ENCODE measurements at places on chromosomes 5 and 9. TPM values are rescaled to one million over a fixed set of nuclear protein-coding genes. Genes with fewer than 3 reads are reported as not detected.

Gene IL4
- polyA plus RNA-seq: not detected

Gene CCDC180
- not detected for polyA plus RNA-seq

Gene CBY3
- 1.0 TPM for polyA plus RNA-seq

Gene ADRB2
- polyA plus RNA-seq: 0.27 TPM

Gene PCDHB14
- not detected for polyA plus RNA-seq

Gene RALGDS
- polyA plus RNA-seq: 36.4 TPM

Gene MEIKIN
- not detected for polyA plus RNA-seq

DNA sequence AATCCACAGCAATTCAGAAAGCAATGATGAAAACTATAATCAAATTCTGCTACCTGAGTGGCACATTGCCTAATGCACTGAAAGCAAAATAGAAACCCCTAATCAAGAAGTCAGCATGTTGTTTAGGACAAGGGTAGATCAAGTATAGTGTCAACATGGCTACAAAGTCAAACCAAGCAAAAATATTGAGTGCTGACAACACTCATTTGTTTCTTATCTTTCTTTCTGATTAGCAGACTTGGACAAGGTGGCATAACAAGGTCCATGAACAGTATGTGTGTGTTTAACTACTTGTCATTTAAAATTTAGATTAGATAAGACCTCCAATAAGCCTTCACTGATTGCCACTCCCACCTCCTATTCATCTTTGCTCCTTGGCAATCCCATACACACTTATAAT, 332.4 kb downstream of the KIAA0825 start:
- DNase-seq: peak; percentile 67

DNA sequence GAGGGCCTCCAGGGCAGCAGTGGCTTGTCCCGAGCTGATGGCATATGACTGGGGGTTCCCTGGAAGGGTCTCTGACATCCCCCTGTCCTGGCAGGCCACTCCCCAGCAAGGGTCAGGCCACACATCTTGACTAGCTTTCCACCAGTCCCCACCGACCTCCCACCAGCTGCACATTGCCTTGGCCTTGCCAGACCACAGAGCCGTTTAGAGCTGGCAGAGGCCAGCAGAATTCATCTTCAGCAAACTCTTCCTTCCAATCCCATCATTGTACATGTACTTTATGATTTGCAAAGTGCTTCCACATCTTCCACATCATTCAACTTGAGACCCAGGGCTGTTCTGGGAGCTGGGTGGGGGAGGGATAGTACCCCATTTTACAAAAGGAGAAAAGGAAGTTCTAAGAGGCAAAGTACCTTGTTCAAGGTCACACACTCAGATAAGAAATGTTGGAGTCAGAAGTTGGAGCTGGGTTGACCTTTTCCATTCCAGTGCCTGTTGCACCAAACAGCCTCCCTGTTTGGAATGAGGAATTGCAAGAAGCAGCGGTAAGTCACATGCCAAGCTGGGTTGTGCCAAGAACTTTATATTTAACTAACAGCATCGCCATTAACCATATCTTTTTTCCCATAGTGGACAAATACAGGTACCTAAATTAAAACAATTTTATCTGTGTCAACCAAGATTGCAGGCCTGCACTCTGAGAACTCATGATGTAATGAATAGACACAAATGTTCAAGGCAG, 25.8 kb upstream of the COL15A1 start:
- no peak for DNase-seq

GRCh38 chr5:149546974-149547373, 4.3 kb downstream of the CSNK1A1 start:
- DNase-seq: peak; percentile 55

DNA sequence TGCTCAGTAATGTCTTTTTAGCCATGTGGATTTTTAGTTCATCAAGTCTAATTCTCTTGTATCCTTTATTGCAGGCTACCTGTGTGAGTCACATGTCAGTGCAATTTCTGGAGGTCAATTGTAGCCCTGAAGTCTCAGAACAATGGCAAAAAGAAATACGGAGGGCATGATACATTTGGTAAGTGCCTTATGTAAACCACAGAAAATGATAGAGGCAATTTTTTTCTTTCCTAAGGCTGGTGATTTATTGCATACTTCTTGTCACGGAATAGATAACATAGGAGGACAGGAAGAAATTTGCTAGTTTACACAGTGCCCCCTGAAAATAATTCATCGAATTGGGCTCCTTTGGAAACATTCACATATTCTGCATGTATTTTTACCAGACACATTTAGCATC, 235.9 kb downstream of the DMRTA1 start:
- DNase-seq: no peak

DNA sequence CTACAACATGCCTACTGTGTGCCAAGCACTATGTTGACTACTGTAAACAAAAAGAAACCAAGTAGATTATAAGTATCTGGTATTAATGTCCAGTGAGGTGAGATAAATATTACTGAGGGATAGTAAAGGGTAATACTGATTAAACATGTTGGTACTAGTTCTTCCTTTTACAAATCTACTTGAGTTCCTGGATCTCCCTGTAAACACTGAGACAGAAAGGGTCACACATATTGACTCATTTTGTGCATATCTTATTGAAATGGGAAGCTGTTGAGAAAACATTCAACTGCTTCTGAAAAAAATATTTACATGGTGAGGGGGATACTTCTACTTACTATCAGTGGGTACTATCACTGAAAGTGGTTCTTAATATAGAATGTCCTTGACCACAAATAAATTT, 24.3 kb downstream of the EFNA5 start:
- DNase-seq: no peak

- no peak for DNase-seq
Observed at GRCh38 chr5:162565-163337, 28.5 kb upstream of the LRRC14B start.

GRCh38 chr5:33272288-33272687, 168.5 kb upstream of the TARS1 start:
- DNase-seq: no peak

GRCh38 chr9:85859765-85860164, 81.2 kb upstream of the NAA35 start:
- DNase-seq: no peak

DNA sequence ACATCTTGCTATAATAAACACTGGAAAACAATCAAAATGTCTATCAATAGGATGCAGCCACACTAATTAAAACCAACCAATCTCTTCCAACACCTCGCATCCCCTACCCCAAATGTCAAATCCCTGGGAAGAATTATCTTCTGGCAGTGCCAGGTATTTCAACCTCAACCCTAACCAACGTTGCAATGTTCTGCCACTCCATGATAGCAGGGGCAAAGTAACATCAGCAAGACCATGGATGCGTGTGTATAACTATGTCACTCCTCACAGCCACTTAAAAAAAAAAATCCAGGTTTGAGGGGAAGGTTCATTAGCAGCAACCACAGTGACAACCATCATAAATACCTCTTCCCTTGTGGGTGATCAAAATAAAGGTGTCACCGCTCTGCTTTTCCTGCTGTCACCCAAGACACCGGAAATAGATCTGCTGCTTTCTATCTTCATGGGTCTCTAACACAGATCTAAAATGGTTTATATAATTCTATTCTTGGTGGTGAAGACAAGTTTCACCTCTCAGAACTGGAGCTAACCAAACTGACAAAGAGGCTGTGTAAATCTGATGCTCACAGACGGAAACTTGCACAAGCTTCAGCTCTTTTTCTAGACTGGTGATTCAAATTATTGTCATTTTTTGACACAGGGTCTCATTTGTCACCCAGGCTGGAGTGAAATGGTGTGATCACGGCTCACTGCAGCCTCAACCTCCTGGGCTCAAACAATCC, 9.9 kb downstream of the HSPA9 start:
- DNase-seq: no peak

- DNase-seq: no peak
Observed at GRCh38 chr5:150158170-150158949, 2.7 kb upstream of the PDGFRB start.

DNA sequence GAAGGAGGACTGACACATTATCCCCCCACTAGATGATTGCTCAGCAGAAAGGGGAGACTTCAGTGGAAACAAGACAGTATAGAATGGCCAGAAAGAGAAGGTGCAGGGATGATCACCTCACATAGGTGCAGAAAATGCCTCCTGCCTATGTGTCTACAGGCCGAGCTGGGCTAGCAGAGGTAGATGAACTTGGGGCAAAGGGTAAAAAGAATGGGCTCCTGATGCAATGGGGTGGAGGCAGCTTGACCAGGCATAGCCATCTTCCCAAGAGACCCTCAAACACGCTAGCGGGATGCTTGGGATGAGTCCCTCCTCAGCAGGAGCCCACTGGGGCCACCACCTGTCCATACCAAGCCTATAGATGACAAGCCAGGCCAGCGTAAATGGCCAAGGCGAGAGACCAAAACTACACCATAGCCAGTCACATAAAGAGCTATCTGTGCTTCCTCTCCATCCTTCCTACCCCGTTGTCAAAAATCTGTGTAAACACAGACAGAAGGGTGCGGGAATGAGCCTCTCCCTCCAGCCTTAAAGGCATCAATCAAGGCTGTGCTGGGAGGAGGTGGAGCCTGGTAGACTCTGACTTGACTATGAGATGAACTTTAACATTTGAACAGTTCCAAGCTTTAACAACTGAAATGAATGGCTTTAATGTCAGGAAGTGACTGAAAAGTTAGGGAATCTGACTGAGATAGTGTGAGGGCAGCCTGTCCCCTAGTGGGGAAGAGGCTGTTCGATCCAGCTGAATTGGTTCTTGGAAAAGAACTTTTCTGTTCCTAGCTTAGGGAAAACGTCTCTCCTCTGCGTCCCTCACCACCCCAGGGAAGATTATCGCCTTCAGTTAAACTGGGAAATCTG, 10.4 kb downstream of the C9orf152 start:
- DNase-seq: peak; percentile 76

DNA sequence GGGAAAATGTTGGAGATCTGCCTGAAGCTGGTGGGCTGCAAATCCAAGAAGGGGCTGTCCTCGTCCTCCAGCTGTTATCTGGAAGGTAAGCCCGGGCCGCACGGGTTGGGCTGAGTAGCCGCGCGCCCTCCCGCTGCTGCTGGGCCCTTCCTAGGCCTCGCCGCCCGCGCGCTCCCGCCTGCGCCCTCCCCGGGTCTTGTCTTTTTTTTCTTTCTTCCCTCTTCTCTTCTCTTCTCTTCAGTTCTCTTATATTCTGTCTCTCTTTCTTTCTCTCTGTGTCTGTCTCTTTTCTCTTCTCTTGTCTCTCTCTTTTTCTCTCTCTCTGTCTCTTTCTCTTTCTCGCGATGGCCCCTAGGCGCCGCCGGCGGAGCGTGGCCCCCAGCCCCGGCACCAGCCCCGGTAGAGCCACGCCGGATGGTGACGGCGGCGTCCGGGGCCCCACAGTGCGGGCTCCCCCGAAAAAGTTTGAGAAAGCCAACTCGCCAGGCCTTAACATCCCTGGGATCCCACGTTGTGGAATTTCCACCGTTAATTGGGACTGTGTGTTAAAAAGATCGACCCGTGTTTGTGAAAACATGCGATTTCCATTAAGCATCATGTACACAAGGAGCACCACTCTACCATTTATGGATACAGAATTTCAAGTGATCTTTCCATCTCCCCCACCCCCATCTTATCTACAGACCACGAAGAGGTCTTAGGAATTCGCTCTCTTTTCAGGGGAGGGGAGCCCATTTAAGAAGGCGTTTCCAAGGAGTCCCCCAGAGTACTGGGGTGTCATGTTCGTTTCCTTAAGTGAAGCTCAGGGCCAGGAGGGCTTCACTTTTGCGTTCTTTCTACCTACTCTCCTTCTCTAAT, 616 bp downstream of the ABL1 start:
- peak; percentile 78 for DNase-seq

GRCh38 chr9:14508884-14509283, 184.3 kb downstream of the ZDHHC21 start:
- DNase-seq: no peak

DNA sequence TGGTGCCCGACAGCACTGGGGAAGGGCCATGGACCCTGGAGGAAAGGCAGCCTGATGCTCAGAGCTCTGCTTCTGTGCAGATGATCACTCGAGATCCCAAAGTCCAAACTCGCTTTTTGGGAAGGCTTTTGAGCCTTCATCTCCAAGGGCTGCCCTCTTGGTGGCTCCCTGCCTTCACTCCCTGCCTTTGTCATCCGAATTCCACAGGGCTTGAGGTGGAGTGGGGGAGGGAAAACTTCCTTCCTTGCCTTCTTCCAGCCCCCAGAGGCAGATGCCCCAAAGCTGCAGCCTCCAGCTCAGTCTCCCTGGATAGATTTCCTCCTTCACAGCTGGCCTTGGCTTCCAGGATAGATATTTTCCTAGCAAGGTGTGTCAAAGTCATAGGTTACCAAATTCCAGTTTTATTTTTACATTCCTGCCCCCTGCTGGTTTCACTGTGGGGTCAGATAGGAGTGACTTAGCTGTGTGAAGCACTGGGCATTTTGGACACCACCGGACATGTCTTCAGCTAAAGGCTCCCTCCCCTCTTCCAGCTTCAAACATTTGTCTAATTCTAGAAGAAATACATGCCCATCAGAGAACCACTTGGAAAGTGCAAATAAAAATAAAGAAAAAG, 268.2 kb downstream of the HSPA4 start:
- no peak for DNase-seq

DNA sequence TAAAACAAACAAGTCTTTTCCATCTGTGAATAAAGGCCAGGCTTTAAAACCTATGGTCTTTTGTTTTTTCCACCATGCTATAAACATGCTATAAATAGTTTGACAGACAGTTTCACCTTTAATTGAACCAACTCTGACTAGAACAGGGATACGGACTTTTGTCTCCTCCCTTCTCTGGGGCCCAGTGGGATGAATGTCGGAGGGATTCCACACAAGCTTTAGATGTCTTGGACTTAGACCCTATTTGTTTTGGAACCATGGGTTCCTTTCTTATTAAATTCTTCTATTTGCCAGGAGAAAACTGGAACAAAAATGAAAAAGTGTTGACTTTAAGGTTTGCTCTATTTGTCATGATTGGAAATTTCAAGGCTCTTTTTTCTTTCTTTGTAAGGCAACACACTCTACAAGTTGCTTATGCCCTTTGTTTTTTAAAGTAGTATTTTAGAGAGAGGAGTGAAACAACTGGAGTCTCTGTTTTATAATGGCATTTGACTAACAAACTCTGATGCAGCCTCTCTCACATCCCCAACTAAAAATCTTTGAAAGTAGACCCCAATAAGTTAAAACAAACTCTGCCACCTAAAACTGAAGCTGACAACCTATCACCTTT, 145.3 kb downstream of the MLLT3 start:
- no peak for DNase-seq

GRCh38 chr5:83488271-83488670, 16.7 kb downstream of the VCAN start:
- no peak for DNase-seq

All from small intestine (tissue), 16 donors.